Spinal cord (tissue), 10 donors: ENCODE measurements at places on chromosomes 11 and 22. TPM values are rescaled to one million over a fixed set of nuclear protein-coding genes. Genes with fewer than 3 reads are reported as not detected.

DNA sequence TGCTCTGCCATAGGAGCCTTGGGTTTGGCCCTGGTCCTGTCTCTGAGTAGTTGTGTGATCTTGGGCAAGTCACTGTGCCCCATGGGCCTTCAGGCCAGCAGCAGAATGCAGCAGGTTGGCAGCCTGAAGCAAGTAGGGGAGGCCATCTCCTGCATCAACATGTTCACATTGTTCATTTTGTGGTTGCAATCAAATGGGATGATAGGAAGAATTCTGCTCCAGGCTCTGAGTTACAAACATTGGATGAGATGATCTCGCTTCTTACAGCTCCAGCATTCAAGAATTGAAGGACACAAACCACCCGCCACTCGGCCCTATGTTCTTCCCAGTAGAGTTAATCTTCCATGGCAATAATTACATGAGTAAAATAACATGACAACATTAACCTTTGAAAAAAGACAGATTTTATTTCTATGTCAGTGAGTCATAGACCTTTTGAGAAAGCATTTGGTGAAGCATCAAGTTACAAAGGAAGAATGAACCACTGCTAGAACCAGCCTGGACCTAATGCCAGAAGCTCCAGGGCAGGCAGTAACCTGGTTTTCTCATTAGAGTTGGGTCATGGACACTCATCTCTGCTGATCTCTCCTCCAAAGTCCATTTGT lies 308.3 kb upstream of the NCAM1 start:
- no peak for DNase-seq

- no peak for DNase-seq
Measured at GRCh38 chr11:47398551-47398950, 9.8 kb upstream of the SLC39A13 start.

DNA sequence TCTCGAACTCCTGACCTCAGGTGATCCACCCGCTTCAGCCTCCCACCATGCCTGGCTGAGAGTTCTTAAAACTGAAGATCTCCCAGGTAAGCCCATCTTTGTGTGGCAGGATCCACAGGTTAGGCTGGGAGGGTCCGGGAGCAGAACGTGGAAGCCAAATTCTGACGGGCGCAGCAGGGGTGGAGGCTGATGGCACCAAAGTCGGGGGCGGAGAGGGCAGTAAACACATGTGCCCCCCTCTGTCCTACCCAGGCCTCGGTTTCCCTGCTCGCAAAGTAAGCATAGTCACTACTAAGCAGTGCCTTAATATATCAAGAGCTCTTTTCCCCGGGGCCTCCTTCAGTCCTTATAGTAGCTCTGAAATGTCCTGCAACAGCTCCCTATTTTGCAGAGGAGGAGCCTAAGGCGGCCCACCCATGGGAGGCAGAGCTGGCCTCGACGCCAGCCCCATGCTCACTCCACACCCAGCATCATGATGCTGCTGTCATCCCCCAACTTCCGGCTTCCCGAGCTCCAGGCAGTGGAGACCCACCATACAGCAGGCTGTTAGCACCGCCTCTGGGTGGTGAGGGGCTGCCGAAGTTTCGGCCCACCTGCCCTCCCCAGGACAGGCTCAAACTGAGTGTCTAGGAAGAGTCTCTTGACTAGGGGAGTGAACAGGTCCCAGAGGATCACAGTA lies 230.0 kb downstream of the CTTN start:
- no peak for DNase-seq

CPT1B gene
- polyA plus RNA-seq: 24.5 TPM

ACTN3 gene
- 0.38 TPM for polyA plus RNA-seq

- no peak for DNase-seq
Measured at GRCh38 chr11:47551086-47551485, 1.8 kb downstream of the CELF1 start.

SMIM35 gene
- not detected for polyA plus RNA-seq

ZNF214 gene
- 5.8 TPM for polyA plus RNA-seq

GRCh38 chr11:103773537-103773936 lies 262.9 kb upstream of the DDI1 start:
- no peak for DNase-seq

DRD2 gene
- 10.7 TPM for polyA plus RNA-seq

DNA sequence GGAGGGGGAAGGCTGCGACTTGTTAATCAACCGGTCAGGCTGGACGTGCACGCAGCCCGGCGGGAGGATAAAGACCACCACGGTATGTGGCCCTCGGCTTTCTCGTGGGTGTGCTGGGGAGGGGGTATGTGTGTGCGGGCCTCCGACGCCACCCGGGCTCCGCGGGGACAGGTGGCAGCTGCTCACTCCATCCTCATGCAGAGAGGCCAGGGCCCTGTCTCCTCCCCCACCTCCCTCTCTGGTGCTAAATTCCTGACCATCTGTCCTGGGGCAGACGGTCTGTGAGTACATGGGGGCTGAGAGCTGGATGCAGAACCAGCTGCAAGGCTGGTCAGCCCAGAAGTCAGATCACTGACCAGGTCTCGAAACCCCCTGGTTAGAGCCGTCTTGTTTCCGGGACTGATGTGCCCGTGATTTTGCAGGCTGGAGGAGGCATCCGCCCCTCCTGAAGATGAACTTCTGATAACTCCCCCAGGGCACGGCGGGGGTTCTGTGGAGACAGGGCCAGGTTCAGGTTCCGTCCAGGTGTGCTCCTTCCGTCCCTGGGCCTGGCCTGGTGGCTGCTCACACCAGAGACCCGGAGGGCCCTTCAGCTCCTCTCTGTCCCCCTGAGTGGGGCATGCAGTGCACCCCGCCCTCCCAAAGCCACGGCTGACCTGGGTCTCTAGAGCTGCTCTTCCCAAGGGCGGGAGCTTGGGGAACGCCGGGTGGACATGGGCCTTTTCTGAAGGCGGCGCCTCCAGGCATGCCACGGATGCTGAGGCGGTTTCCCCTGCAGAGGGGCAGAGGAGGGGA lies 1119.7 kb downstream of the BRD1 start:
- DNase-seq: no peak

- no peak for DNase-seq
Measured at GRCh38 chr11:115496892-115497291, 7.3 kb downstream of the CADM1 start.

DNA sequence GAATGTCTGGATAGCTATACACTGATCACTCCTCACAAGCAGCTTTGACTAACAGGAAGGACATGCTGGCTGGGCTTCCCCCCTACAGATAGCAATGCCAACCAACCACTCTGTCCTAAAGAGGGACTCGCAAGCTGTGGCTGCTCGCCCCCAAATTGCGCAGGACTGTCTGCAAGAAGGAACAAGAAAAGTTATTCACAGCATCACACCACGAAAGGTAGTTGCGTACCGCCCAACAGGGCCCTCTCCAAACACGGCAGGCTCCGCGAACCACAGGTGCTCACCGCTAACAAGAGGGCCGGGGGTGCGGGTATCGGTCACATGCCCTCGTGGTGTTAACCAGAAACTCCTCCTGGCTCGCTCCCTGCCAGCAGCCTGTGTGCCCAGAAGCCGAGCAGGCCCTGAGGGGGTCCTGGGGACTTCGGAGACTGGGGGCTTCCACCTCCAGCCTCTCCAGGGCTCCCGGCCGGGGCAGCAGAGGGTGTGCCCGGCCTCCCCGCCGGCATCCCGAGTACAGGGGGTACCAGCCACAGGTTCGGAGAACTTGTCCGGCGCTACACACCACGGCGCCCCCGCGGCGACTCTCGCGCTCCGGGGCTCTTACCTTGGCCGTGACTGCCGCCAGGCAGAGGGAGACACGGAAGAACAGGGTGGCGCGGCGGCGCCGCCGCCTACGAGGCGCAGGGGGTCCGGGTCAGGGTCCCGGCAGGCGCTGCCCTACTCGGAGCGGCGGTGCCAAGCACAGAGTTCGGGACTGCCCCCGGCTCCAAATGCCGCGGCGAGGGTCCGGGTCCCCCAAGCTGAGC lies 682 bp downstream of the LARGE1 start:
- DNase-seq: no peak

- no peak for DNase-seq
Measured at GRCh38 chr11:24289301-24289700, 207.6 kb upstream of the LUZP2 start.

GRCh38 chr22:28328756-28329155 lies 350.9 kb downstream of the TTC28 start:
- no peak for DNase-seq

NOX4 gene
- 1.7 TPM for polyA plus RNA-seq

DNA sequence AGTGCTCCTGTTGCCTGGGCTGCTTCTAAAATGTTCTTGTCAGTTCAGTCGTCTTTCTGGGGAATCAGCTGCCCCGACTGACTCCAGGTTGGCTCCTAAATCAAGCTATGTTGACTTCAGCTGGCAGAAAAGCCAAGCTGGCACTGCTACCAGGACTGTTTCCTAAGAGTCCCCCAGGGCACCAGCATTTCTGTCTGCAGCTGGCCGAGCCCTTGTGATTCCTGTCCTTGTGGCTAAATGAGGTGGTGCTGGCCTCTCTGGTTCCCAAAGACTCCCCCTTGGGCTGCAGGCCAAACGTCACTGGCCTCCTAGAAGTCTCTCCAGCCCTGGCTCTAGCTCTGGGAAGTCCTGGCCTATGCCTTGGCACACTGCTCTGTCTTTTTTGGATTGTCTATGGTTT lies 31.1 kb downstream of the GRAMD1B start:
- DNase-seq: peak; percentile 45

- no peak for DNase-seq
Measured at GRCh38 chr11:33259869-33260268, 2.7 kb downstream of the HIPK3 start.

CCDC134 gene
- 6.5 TPM for polyA plus RNA-seq

DNA sequence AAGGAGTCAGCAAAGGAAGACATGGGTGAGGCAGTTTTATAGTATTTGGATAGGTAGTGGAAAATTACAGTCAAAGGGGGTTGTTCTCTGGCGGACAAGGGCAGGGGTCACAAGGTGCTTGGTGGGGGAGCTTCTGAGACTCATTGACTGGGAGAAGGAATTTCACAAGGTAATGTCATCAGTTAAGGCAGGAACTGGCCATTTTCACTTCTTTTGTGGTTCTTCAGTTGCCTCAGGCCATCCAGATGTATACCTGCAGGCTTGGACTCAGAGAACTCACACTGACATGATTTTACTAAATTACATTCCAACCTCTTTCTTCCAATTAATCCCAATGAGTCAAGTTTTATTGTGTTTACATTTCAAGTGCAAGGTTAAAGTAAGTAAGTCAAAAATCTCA lies 240.5 kb upstream of the API5 start:
- DNase-seq: no peak

GRCh38 chr11:71236836-71237475 lies 15.4 kb downstream of the SHANK2 start:
- DNase-seq: no peak

ZC3H12C gene
- polyA plus RNA-seq: 10.4 TPM

DNA sequence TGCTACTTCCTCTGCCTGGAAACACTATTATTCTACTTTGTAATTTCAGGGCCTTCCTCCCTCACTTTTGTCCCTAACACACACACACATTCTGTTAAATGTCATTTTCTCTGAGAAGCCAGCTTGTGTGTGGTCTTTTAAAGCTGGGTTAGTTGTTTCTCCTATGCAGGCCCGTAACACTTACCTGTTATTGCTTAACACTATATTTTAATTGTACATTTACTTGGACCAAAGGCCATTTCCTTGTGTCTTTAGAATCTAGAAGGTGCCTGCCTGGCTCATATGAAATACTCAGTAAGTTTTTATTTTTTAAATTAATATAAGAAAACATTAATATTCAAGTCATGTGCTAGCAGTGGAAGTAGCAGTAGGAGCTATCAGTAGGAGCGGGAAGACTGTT lies 30.6 kb downstream of the FAR1 start:
- DNase-seq: no peak

FBLN1 gene
- 69.4 TPM for polyA plus RNA-seq

- no peak for DNase-seq
Measured at GRCh38 chr11:13672576-13673210, 4.2 kb downstream of the FAR1 start.

DNA sequence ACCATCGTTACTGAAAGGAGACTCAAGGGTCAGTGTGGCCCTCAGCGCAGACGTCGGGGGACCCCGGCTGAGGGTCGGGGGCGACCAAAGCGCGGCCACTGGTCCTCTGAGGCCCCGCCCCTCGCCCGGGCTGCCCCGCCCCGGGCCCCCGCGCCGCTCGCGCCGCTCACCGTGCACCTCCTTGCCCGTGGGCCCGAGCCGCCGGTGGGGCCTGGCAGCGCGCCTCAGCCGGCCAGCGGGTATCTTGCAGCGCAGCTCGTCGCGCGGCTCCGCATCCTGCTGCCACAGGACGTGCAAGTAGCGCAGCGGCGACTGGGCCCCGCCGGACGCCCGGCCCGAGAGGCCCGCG lies 419 bp downstream of the ANKRD54 start:
- no peak for DNase-seq

AMPD3 gene
- polyA plus RNA-seq: 19.0 TPM

OVCH2 gene
- polyA plus RNA-seq: 0.08 TPM

DNA sequence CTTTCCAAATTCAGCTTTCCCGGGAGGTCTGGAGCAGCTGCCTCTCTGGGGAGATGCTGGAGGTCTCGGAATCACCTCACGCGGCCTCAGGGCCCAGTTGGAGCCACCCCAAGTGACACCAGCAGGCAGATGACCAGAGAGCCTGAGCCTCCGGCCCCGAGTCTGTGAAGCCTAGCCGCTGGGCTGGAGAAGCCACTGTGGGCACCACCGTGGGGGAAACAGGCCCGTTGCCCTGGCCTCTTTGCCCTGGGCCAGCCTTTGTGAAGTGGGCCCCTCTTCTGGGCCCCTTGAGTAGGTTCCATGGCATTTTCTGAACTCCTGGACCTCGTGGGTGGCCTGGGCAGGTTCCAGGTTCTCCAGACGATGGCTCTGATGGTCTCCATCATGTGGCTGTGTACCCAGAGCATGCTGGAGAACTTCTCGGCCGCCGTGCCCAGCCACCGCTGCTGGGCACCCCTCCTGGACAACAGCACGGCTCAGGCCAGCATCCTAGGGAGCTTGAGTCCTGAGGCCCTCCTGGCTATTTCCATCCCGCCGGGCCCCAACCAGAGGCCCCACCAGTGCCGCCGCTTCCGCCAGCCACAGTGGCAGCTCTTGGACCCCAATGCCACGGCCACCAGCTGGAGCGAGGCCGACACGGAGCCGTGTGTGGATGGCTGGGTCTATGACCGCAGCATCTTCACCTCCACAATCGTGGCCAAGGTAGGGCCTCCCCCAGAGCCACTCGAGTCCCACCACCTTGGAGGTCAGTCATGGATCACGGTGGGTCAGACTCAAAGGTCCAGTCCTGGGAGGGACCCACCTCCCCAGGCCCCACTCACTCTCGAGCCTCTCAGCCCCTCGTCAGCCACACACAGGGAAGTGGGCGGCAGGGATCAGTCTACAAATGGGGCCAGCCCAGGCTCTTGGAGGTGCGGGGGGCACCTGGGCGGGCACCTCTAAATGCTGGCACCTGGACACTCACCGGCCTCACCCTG lies 525 bp downstream of the SLC22A12 start:
- no peak for DNase-seq

GRCh38 chr11:110830747-110831146 lies 118.5 kb upstream of the ARHGAP20 start:
- no peak for DNase-seq

DNA sequence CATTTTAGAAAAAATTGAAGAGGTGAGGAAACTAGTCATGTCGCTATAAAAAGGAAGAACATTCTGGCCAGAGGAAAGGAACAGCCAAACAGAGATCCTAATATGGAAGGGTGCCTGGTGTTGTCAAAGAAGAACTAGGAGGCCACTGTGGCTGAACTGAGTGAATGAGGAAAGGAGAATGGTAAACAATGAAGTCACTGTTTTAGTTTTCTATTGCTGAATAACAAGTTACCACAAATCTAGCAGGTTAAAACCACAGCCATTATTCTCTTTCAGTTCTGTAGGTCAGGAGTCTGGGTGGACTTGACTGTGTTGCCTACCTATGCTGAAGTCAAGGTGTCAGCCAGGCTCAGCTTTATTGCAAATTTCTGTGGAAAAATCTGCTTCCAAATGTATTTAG lies 549.3 kb upstream of the CCDC90B start:
- no peak for DNase-seq
